Activated CD4-positive, alpha-beta T cell treated with anti-CD3 and anti-CD28 coated beads, Interleukin-2, amount 50 U/mL, for 4 hours (primary cell): ENCODE measurements at places on chromosomes 7 and 10.

DNA sequence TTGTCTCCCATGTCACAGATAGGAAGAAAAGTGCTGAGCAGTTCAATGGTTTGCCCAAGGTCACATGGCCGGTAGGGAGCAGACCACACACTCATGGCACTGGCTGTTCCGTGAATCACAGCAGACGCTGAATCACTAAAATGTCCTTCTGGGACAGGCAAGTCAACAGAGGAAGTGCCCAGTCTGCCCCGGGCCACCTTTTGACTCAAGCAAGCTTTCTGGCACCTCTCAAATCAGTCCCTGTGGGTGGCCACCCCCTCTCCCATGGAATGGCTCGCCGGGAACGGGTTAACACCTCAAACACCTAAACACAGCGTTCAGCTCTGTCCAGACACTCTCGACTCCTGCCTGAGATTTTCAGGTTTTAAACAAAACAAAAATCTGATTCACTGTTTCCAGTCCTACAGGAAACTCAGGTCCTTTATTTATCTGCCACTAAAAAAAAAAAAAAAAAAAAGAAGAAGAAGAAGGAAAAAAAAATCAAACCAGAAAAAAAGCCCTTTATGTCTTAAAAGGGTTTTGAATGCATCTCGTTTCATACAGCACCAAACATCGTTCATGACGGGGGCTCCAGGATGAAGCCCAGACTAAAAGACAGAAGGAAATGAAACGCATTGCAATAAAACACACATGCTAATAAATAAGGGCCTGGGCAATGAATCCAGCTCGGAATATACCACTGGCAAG is 15.5 kb downstream of the CARD11 start:
- DNase-seq: peak; percentile 48

DNA sequence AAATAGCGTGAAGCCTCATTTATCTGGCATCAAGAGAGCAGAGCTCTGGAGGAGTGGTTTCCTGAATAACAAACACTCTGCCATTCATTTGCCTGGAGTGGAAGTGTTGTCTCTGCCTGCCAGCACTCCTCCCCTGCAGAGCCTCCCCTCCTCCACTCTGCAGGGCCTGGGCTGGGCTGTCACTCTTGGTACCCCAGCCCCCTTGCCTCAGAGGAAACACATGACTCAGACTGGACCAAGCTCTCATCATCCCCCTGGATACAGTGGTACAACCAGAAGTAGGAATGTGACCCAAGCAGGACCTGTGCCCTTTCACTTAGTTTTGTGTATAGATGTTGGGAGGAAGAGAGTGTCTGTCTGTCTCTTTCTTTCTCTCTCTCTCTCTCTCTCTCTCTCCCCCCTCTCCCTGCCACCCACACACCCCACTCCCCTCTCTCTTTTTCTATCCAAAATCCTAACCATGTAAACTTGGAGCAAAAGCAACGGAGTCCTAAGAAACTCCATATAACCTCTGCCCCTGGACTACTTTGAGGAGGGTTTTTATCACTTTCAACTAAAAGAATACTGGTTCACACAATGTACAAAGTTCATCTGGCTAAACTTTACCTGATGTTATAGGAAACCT is 43.9 kb downstream of the DOCK4 start:
- no peak for DNase-seq

DNA sequence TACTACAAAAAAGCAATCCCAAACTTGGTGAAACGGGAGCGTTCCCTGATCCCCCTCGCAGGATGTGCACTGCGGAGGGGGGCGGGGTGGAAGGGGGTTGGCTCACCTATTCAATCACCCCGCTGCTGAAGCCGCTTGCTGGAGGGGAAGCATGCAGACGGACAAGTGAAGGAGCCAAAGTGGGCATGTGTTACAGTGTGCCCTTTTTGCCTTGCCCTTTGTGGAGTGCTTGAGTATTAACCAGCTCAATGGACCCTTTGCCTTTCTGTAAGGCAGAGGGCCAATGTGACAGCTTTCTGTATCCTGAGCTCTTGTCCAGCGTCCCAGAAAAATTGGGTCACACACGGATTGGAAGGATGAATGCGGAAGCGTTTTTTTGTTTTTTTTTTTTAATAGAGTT is 348.9 kb upstream of the NPSR1 start:
- no peak for DNase-seq

DNA sequence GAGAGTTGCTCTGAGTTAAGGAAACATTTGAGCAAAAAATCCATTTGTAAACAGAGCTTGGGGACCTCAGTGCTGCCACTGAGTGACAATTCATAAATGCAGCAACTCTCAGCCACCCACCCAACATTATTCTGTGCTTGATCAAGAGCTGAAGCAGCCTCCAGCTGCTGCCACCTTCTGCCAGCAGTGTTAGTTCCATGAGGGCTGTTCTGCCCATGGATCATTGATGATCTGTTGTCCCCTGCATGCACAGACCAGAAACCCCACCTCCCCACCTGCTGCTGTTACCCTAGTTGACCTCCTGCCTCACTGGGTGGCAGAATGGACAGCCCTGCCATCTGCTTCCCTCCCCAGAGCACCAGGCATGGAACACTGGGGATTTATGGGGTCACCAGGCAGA is 305.4 kb downstream of the KCNMA1 start:
- no peak for DNase-seq

DNA sequence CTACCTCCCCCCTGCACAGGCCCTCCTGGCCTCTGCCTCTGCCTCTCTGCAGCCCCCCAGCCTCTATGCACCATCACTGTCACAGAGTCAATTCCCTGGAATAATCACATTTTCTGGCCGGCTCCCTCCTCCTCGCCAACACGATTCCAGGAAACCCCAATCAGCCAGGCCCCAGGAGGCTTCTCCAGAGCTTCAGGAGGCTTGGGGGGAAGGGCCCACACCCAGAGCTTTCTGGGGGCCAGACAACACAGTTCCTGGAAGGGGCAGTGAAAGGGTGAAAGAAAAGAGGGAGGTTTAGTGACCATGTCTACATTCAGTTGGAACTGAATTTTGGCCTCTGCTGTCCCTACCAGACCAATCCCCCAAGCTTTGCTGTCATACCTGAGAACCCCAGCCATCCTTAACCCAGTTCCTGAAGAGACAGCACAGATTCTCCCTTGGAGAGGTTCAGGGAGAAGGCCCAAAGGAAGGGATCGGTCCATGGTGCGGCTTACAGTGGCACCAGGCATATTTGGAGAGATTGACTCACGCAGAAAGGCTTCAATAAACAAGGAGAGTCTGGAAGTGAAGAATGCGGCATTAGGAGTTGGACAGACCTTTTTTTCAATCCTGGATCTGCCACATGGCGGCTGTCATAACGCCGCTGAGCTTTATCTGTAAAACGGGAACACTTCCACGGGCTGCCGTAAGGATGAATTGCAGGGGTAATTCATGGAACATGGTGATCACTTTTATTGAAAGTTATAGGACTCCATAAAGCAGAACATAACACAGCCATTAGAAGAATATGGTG is 89.0 kb downstream of the NEURL1 start:
- DNase-seq: no peak

DNA sequence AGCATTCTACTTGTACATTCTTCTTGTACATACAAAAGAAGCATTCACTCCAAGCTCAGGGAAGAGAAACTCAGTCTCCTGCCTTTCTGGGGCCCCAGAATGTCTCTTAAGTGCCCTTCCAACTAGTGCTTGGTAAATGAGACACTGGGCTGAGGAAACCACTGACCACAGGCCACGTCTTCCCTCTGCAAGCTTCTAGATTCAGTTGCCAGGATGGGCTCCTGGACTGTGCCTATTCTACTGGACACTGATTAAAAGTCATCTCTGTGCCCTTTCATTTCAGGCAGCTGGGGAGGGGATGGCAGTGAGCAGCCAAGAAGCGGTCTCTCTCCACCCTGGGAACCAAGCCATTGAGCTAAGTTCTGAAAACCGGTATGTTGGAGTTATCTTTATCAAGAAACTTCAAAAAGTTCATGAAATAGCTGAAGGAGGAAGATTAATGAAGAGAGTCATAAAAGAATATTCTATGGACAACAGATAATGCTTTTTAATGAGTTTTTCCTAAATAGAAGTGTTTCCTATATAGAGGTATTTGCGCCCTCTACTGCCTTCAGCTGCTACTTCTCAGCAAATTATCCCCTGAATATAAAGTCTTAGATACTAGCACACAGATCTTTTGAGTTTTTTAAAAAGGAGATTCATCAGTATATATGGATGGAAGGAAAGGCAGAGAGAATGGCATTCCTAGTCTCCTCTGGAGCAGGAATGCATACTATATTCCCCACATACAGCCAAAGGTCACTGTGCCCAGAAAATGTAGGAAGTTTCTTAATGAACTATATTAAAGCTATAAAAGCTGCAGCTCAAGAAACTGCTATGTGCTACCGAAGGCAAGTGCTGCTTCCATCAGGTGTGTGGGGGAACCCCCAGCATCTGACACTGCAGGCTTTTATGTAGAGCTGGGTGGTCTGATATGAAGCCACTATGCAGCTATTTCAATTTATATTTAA is 8.4 kb upstream of the IFIT1B start:
- DNase-seq: peak; percentile 9

- DNase-seq: no peak
These were observed 110.9 kb downstream of the ADCY1 start for GRCh38 chr7:45684910-45685618.
